Endothelial cell (in vitro differentiated cells): ENCODE measurements at places on chromosomes 12 and 14. TPM values are rescaled to one million over a fixed set of nuclear protein-coding genes. Genes with fewer than 3 reads are reported as not detected.

GRCh38 chr14:36626151-36626550 is 35.5 kb upstream of the PAX9 start:
- DNase-seq, result no peak

The PTPN21 gene
- 22.1 TPM for total RNA-seq

DNA sequence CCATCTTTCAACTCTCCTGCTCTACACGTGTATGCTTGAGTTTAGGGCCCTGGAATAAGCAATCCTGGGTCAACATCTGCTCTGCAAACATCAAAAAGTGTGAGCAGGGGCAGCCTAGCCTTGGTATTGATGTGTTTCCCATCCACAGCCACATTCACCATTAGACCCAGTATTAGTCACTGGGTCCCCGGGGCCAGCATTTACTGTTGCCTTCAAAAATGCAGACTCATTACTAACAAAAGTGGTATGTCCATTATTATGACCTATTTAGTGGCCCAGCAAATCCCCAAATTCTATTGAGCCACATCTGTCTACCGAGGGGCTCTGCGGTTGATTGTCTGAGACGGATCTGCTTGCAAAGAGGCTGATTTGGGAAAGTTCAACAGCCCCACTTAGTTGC is 661.8 kb downstream of the DIO2 start:
- no peak for DNase-seq

The NAV3 gene
- total RNA-seq, result 20.3 TPM

The TRIP11 gene
- total RNA-seq, result 46.8 TPM

DNA sequence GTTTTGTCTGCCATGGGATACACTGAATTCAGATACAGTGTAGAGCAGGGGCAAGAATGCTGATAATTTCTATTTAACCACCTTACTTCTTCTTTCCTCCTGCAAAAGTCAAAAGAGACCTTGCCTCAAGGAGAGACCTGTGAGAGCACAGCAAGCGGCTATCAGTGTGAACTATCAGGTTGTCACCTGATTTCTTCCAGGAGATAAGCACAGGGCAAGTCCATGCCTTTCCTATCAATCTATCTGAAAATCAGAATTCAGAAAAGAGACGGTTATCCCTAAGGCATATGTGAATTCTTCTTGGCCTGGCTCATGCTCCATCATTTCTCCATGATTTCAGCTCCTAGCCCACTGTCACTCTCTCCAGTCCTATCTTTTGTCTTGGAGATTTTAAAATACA is 128.9 kb upstream of the CCND2 start:
- no peak for DNase-seq

GRCh38 chr12:47763481-47764346 is 5.0 kb upstream of the RAPGEF3 start:
- DNase-seq, result no peak

The CLEC2B gene
- not detected for total RNA-seq

The ACSM4 gene
- total RNA-seq, result not detected

The KRT8 gene
- 194 TPM for total RNA-seq

The ACAD10 gene
- total RNA-seq, result 26.8 TPM
